NCI-H526 treated with DMSO at 0.1 percent for 48 hours (cell line): ENCODE measurements at places on chromosomes 2 and 18.

DNA sequence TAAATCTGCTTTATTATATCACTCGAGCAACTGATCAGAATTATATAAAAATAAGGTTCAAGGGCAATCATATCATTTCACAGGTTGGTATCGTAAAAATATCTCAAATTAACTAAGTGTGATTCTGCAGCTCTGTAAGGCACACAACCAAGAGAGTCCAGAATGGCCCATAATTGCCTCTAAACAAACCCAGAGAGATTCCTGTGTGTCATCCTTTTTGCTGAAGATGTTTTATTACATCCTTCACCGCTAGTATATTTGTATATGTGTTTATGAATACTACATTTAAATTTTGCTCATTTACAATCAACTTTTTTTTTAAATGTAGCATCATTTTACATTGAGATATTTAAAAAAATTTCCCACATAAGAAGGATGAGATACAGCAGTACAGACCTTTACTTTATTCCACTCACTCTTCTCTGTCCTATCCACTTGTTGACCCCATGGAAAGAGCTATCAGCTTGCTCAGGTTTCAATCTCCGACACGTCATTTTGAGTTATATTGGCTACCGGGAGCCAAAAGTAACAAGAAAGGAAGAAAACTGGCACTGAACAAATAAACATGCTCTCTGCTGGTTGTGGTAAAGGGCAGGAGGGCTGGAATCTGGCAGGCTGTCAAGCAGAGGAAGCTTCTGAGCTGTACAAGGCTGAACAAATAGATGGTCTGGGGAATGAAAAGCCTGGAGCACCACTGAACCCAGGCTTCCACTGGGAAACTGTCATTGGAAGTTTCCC lies 23.1 kb downstream of the PLA2R1 start:
- no peak for DNase-seq

DNA sequence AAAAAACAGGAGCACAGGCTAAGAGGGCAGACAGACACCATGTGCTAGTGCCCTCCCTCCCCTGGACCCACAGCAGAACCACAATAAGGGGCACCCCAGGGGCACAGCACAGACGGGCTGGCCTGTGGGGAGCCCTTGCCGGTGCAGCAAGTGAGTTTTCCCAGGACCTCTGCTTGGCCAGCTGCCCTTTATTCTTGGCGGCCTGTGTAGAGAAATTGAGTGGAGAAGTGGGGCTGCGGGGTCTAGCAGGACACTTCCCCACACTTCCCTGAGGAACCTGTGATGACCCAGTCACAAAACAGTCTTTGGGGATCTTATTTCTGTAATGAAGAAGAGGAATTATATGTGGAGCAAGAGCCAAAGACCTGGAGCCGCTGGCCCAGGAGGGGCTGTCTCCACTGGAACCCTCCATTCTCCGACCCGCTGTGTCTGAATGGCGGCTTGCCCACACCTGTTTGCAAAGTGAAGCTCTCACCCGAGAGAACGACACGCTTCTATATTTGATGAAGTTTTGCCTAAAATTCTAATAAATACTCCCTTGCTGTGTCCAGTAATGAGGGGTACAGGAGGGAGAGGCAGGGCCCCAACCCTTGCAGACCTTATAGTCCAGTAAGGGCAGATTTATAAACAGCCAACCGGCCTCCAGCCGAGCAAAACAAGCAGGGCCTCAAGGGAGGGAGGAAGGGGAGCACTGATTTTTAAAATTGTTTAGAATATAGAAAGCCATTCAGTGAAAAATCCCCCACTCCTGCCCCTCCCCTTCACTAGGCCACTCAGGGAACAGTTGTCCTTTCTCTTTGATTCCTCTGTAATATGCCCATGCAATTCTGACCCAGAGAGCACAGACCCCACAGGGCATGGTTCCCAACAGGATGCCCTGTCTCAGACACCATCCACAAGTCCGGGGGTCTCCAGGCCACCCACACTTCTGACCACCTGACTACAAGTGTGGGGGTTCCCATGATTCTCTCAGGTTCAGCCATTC lies 44.7 kb upstream of the SNED1 start:
- DNase-seq = no peak

DNA sequence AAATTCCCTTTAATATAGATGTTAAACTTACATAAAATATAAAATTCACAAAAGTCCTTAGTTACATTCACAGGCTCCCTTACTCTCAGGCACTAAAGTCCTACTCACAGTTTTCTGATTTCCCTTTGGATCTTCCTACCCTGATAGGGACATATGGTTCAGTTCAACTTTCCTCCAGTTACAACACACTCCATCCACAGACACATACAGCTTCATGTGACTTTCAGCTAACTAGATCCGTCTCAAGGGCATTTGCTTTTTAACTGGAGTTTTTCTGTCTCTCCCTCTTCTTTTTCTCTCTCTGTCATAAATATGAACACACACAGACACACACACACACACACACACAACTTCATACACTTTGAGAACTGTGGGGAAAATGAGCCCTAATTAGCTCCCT lies 419.2 kb downstream of the LRP1B start:
- no peak for DNase-seq

DNA sequence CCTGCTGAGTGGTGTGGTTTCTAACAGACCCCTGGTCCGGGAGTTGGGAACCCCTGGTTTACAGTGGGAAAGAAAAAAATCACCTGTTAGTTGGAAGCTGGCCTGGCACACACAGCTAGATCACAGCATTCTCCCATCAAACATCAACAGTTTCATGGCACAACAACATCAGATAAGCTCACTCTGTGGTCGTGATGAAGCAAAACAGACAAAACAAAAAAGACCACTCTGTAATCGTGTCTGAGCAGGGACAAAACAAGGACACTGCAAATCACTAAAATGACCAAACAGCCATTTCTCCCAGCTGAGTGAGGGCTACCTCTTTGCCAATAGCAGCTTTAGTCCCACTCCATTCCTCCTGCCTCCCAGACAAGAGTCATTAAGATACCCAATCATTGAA lies 9.0 kb upstream of the IMPACT start:
- DNase-seq = no peak

DNA sequence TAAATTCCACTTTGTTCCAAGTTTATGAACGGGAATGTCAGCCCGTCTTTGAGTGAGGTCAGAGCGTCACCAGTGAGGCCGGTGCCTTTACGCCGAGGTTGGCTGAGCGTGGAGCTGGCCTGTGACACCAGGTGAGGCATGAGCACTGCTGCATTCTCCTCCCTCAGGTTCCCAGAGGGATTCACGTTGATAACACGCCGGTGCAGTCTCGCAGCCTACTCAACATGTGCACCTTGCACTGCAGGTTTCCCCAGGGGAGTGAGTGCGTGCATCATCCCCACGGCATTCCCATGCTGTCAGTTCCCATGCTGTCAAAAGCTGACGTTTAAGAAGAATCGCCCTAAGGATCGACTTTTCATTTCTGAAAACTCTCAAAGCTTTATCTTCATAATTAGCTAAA lies 213.3 kb downstream of the LDLRAD4 start:
- DNase-seq = no peak

- DNase-seq = no peak
Observed at GRCh38 chr18:10195529-10195928, 258.9 kb upstream of the APCDD1 start.

DNA sequence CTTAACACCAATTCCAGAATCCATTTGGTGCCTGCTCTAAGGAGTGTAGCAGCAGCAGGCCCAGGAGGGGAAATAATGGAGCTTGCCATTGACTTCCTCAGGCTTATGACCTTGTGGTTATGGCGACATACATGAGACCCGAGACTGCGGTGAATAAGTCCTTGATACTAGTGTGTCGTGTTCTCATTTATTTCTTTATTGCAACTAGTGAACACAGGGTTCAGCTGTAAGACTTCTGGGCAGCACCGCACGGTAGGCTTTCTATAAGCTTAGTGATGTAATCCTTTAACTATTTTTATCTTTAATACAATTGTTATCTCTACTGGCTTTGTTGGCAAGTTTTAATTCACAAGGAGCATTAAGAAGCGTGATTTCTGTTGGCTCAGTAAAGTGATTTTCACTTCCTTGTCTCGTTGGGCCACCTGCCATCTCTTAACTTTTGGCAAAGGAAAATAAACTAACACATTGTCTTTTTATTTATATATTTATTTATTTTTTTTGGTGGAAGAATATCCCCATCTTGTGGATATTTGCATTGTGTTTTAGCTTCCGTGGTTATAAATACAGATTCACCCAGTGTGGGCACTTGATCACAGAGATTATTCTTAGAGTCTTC lies 139.8 kb downstream of the LTBP1 start:
- no peak for DNase-seq

DNA sequence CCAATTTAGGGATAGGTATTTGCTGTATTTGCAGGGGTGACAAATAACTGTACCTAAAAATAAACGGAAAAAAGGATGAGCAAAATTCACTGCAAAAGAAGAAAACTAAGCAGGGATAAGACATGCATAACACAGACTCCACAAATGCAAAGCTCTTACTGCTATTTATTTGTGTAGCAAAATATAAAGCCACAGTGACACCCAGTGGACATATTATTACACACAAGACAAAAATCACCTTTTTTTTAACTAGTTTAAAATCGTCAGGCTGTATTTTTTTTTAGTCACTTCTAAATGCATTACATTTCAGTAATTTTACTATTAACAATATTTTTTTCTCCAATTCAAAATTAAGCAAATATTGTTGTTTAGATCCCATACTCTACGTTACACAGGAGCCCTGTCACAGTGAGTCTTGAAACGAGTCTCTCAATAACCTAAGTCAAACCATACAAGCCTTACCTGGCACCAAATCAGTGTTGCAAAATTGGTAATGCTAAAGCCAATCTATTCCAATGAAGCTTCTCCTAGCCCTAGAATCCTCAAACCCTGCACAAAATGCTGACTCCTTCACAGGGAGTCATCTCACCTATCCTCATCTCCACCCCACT lies 23.7 kb downstream of the METTL4 start:
- no peak for DNase-seq

- no peak for DNase-seq
Observed at GRCh38 chr2:174561283-174561971, 36.2 kb downstream of the WIPF1 start.

- no peak for DNase-seq
Observed at GRCh38 chr2:232238108-232238507, 140.4 kb upstream of the ALPP start.

DNA sequence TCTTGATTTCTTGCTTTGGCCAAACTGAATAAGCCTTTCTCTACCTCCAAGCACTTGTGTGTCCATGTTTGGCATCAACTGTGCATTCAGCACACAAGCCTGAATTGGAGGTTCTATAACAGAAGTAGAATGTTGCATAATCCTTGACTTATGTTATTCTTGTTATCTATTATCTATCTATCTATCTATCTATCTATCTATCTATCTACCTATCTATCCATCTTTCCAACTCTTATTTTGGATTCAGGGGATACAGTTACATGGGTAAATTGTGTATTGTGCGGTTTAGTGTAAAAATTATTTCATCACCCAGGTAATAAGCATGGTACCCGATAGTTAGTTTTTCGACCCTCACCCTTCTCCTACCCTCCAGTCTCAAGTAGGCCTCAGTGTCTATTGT lies 319.6 kb downstream of the PTH2R start:
- DNase-seq = no peak
